ENCODE measurements at places on chromosomes 1 and 21.

DNA sequence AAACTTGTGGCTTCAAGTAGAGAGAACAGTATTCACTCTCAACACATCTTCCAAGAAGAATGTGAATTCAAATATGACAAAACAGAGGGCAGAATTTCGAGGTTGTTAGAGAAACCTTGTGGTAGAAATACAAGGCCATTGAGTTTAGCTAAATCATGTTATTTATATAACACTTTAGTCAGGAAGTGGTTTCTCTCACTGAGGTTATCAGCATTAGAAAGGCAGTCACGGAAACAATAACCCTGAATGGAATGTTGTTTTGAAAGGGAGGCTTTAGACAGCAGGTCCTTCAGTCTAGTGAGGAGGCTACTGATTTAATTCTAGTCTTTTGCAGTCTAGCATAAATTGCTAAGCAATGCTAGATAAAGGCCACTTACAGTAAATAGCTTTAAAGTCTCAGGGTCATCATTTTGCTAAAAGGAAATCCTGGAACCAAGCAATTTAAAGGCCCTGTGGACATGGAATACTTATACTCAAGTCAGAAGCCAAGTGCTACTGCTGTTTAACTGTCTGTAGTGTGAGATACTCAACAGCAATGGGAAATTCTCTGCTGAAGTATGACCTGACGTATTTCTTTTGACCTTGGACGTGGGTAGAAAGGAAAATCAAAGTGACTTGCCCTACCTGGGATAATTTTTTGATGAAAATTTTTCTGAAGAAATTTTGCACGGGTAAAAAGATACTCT is 89.0 kb upstream of the CHODL start:
- no peak for DNase-seq

DNA sequence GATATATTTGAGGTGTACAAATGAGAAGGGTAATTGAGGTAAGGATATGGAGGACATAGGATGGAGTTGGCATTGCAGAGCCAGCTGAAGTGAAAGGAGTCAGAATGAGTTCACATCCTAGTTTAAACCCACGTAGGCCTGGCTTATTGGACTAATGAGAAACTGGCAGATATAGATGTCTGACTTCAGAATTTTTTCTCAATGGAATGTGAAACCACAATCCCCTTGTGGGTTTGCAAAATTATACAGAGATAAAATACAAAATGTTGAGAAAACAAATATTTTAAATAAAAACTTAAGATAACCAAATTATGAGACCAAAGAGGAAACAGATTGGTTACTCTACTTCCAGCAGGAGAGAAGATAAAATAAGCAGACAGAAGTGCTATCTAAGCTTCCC is 277.4 kb upstream of the LRRC7 start:
- DNase-seq, result no peak

DNA sequence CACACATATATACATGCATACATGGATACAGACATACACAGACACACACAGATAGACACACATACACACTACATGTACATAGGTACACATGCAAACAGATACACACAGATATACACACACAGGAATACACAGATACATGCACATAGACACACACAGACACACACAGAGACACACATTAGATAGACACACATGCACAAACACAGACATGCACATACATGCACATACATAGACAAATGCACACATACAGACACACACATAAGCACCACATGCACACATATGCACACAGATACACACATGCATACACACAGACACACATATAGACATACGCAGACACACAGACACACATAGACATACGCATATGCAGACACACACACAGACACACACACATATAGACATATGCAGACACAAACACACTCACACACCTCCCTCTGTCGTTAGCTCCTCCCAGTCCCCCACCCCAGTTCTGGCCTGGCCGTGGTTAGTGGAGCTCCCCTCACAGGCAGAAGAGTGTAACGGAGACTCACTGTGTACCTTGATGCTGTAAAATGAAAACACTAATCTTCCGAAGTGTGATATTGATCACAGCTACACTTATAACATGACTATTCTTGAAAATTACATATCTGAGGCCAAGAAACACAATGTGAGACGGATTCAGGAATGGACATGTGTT is 7.6 kb downstream of the UBASH3A start:
- DNase-seq, result no peak

DNA sequence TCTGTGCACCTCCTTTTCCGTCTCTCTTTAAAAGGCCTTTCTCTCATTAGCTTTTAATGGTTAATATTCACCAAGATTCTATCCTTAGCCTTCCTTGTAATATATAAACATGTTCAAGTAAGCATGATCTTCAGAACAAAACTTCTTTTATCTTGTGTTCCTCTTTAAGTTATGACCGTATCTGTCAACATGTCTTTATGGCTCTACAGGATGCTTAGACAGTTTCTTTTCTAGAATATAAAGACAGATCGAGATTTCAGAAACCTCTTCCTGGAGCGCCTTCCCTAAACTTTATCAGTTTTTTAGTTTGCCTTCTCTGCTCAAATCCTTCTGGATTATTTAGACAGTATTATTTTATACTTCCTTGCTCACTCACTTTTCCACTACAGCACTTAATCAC is 7.2 kb downstream of the RO60 start:
- DNase-seq, result no peak

DNA sequence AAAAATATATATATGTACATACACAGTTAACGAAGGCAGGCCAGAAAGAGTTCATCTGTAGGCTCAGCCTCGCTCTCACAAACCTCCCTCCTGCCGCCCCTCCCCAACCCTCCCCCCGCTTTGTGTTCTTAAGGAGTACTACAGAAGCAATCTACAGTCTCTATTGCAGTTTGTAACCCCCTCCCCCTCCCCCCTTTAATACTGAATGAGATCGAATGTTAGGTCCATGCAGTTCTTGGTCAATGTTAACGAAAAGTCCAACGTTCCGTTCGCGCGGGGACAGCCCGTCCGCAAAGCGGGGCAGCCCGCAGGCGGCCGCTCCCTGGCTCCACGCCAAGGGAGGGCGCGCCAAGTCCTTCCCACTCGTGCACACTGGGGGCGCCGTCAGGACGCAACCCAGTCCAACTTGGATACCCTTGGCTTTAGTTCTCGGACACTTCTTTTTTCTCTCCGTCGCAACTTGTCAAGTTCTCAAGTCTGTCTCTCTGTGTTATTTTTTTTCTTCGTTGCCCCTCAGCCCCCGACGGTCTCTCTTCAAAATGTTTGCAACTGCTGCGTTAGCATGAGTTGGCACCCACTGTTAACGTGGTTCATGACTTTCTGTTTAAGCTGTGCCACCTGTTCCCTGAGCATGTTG is 2.2 kb downstream of the JUN start:
- DNase-seq, result peak; percentile 52

GRCh38 chr1:29128739-29129138 is 5.0 kb upstream of the TMEM200B start:
- DNase-seq, result no peak

- DNase-seq, result no peak
Measured at GRCh38 chr1:99639408-99639807, 6.5 kb upstream of the PALMD start.

DNA sequence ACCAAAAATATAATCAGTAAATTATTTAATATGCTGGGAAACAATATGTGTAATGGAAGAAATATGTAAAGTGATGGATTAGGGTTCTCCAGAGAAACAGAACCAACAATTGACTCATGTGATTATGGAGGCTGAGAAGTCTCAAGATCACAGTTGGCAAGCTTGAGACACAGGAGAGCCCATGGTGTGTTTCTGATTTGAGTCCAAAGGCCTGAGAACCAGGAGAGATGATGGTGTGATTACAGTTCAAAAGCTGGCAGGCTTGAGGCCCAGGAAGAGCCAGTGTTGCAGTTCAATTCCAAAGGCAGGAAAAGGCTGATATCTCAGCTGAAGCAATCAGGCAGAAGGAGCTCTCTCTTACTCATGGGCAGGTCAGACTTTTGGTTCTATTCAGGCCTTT is 138.8 kb upstream of the NBPF11 start:
- no peak for DNase-seq

DNA sequence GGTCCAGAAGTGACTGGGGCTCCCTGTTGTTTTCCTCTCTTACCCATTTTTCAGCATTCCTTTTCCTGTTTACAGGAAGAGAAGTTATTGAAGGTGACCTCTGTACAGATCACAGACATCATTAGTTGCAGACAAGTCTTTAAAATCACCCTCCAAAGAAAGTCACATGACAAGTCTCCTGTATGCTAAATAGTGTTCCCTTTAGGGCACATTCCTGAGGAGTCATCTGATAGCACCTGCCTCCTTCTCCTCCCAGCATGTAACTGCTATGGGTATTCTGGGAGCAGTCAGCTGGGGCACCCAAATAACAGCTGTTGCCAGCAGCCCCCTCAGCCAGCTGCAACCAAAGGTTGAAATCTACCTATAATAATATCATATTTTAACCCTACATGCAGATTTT is 200.6 kb downstream of the PTGER3 start:
- no peak for DNase-seq

DNA sequence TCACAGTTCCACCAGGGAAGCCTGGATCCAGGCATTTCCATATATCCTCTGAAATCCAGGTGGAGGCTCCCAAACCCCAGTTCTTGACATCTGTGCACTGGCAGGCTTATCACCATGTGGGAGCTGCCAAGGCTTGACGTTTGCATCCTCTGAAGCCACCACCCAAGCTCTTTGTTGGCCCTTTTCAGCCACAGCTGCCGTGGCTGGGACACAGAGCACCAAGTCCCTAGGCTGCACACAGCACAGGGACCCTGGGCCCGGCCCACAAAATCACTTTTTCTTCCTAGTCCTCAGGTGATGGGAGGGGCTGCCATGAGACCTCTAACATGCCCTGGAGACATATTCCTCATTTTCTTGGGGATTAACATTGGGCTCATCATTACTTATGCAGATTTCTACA is 22.3 kb downstream of the RNPC3 start:
- DNase-seq, result no peak

- no peak for DNase-seq
Measured at GRCh38 chr1:940107-941014, 16.6 kb downstream of the SAMD11 start.

- DNase-seq, result peak; percentile 90
Measured at GRCh38 chr1:212982430-212983152, 32.2 kb downstream of the VASH2 start.

GRCh38 chr1:27011058-27011764 is 1.4 kb downstream of the TENT5B start:
- no peak for DNase-seq

- no peak for DNase-seq
Measured at GRCh38 chr1:25587290-25587689, 29.3 kb upstream of the MAN1C1 start.

DNA sequence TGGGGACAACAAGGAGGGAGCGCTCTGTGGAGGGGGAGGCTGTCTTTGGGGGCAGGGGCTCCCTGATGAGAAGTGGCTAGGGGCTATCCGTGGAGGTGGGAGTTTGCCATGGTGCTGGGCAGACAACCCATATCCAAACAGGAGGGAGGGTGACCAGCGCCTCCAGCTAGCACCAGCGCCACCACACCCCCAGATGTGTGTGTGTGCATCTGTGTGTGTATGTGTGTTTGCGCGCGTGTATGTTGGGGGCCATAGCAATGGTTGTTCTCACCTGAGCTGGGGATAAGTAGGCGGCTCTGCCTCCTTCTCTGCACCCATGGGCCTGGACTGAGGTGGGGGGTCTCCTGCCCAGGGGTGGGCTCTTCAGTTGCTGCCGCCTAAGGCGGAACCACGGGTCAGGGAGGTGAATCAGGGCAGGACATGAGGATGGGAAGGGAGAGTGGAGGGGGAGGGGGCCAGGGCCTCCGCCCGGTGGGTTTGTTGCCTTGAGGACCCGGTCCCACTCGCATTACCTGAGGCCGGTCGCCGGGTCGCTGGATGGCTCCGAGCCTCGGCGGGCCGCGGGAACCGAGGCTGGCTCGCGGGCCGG is 345 bp downstream of the HPCAL4 start:
- DNase-seq, result no peak

DNA sequence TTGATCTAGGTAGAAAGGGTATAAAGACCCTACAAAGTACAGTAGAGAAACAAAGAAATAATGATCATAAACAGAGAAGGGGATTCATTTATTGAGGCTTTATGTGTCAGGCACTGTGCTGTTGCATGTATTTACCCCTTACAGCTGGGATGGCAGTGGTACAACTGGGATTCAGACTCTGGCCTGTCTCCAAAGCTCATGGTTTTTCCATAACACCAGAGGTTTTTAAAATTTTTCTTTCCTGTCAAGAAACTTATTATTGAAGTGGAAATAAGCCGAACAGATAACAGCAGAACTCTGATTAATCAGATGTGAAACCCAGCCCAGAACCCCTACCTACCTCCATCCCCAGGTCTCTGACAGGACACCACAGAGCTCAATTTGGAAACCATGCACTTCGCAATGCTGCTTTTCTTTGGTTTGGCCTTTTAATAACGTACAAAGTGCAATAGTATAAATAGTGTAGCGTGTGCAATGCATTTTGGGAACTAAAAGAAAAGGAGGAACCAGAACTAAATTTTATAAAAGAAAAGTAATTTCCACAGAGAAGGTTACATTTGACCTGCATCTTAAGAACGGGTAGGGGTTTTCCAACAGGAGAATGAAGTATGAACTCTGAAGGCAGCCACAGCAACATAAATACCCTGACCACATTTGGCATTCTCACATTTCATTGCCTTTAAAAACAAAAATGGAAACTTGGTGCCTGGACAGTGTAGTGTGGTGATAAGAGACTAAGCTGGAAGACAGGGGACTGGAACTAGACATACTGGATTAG is 92.0 kb upstream of the S1PR1 start:
- DNase-seq, result no peak

GRCh38 chr21:29308456-29308783 is 9.7 kb downstream of the BACH1 start:
- DNase-seq, result no peak

GRCh38 chr1:160978510-160978927 is 23.9 kb upstream of the ITLN2 start:
- no peak for DNase-seq

GRCh38 chr1:11044849-11045427 is 2.1 kb downstream of the MASP2 start:
- DNase-seq, result no peak

DNA sequence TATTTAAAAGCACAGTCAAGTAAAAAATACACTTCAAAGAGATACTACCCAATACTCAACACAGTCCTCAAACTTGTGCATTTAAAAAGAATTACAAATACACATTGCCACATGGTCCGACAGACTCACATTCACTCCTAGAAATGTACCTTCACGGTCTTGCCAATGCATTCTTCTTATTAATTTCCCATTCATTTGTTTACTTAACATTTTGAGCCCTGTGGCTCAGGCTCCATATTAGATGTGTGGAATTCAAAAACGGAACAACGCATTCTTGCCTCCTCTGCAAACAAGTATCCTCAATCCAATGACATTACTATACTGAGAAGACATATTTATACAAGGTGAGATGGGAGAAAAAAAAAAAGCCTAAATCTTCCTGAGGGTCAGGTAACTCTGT is 2.5 kb upstream of the DUSP23 start:
- no peak for DNase-seq

Data from G401 (cell line).